ENCODE measurements at places on chromosomes 2 and 18. TPM values are rescaled to one million over a fixed set of nuclear protein-coding genes. Genes with fewer than 3 reads are reported as not detected.

Gene RNASEH1
- total RNA-seq, result 24.5 TPM

Gene PSMA8
- total RNA-seq, result not detected

Gene STPG4
- total RNA-seq, result 1.0 TPM

Gene HTR2B
- 0.09 TPM for total RNA-seq

Gene TUBB8B
- not detected for total RNA-seq

Gene CUL3
- total RNA-seq, result 120 TPM

Gene CAPN14
- total RNA-seq, result 0.26 TPM

Gene NT5DC4
- total RNA-seq, result 0.83 TPM

- DNase-seq, result no peak
Measured at GRCh38 chr2:101516823-101517690, 42.1 kb upstream of the RFX8 start.

GRCh38 chr2:11344956-11345677, 681 bp upstream of the ROCK2 start:
- DNase-seq, result no peak

DNA sequence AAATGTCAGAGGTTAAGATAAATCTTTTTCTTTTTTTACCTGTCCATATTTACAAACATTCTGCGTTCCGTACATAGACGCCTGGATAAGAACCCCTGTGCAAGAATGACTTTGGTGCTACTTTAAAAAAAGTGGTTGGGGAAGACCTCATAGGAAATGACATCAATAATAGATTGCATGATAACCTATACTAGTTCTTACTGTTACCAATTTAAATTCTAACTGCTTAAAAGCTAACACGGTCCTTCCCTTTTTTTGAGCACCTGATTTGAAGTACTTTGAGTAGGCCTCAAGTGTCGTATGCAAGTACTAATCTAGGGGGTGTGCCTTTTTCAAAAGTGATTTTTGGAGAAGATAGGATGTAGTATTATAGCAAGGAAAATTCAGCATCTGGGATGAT, 2.1 kb downstream of the SLC39A10 start:
- DNase-seq, result peak; percentile 35

DNA sequence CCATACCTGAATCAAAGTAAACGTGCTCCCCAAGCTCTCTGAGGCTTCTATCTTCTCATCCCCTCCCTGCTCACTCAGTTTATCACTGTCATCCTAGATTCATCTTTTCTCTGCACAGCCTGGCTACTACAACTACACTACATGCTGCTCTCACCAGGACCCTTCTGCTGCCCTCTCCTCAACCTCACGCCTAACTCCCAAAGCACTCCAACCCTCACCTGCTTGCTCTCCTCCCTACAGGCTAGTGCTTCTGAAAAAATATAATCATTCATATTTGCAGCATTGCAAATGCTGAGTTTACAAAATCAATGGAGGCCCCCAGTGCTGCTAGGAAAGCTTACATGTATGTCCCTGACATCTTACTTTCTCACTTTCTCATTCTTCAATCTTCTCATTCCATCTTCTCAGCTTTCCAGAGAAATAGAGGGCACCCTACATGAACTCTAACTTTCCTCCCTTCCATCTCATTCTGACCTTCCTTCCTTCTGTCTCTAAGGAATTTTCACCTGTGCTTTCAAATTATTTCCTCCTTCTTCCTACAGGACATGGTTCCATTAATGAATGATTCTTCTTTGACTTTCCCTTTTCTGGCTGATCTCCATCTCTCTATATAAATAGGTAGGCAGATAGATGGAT, 36.3 kb downstream of the EVA1A start:
- no peak for DNase-seq

DNA sequence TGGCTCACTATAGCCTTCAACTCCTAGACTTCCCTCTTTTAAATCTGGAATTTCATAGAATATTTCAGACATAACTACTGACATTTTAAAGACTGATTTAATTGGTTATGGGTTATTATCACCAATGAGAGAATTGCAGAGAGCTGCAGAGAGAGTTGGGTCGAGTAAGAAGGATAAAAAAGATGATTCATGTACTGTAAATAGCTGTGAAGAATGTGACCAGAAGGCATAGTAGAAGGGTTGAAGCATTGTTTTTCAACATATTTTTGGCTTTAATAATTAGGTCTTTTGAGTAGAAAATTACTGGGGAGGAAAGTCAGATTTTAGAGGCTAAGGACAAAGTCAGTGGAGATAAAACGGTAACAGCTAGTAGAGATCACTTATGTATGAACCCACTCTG, 503.2 kb upstream of the SLC8A1 start:
- no peak for DNase-seq

DNA sequence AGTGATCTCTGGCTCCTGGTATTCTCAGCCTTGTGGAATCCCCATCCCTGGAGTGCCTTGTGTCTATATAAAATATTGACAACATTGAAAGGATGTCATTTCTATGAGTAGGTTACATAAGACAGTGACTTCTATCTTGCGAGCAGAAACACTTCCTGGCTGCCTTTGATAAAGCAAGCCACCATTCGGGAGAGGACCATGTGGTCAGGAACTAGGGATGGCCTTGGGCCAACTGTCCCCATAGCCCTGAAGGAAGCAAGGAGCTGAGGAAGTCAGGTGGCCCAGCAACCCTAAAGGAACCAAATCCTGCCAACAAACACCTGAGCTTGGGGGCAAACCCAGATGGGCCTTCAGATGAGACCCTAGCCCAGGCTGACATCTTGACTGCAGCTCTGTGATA, 113.0 kb upstream of the LTBP1 start:
- DNase-seq, result no peak

GRCh38 chr2:209958016-209958415, 44.4 kb upstream of the RPE start:
- DNase-seq, result no peak

DNA sequence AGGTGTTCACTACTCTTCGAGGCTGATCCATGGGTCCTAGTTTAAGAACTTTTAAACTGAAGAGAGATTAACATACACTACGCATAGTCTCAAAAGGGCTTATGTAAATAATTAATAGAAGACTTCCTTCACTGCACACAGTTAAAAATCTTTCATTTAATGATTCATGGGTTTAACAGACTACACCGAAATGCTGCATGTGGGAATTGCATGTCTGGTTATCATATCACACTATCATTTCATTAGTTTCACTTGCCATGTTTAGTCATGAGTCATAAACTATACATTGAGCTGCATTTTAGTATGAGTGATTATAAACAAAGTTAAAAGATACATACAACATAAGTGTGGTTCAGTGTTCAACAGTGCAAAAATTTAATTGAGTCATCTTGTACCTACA, 31.2 kb downstream of the GLS start:
- DNase-seq, result peak; percentile 17

DNA sequence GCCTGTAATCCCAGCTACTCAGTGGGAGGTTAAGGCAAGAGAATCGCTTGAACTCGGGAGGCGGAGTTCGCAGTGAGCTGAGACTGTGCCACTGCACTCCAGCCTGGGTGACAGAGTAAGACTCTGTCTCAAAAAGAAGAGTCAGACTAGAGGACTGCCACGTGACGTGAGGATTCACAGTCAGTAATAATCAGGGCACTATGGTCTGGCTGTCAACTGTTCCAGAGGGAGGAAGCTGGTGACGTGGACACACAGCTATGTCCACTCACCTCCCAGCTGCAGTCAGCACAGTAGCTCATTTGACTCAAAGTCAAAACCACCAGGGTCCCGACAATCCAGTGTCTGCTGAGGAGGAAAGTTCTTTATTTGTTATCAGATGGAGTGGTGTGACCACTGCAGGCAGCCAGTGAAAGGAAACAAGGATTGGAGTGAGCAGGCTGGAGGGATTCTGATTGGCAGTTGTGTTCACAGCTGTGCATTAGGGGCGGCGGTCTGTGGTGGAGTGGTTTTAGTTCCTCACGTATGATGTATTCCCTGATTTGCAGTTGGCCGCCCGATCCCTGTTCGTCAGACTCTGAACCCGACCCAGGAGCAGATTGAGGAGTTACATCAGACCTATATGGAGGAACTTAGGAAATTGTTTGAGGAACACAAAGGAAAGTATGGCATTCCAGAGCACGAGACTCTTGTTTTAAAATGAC, 37.9 kb downstream of the MOGAT1 start:
- peak; percentile 89 for DNase-seq

GRCh38 chr2:120798567-120799247, 63.0 kb downstream of the GLI2 start:
- no peak for DNase-seq

- DNase-seq, result no peak
Measured at GRCh38 chr18:44799907-44800421, 119.3 kb downstream of the SETBP1 start.

GRCh38 chr18:27556741-27557140, 371.6 kb upstream of the CHST9 start:
- no peak for DNase-seq

- DNase-seq, result no peak
Measured at GRCh38 chr2:85674417-85674816, 6.4 kb upstream of the SFTPB start.

GRCh38 chr2:3485166-3485565, 34.2 kb downstream of the ADI1 start:
- DNase-seq, result no peak

- no peak for DNase-seq
Measured at GRCh38 chr2:224147174-224147573, 108.1 kb upstream of the SERPINE2 start.

DNA sequence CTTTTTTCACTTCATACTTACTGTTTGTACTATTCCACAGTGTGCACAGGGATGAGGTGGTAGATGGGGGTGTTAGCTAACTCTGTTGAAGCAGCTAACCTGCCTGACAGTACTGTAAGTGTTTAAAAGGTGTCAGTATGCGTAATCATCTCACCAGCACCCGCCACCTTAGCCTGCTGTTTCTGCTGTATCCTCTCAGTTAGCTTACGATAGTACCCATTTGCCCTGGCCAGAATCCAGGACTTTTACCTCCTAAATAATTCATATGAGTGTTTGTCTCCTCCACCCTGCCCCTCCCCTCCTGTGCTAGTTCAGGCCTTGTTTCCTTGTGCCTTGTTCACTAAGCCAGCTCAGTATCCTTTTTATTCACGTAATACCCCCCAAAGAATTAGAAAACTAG, 34.2 kb downstream of the TRAPPC12 start:
- DNase-seq, result no peak

- DNase-seq, result no peak
Measured at GRCh38 chr2:239677453-239678185, 276.8 kb upstream of the HDAC4 start.

DNA sequence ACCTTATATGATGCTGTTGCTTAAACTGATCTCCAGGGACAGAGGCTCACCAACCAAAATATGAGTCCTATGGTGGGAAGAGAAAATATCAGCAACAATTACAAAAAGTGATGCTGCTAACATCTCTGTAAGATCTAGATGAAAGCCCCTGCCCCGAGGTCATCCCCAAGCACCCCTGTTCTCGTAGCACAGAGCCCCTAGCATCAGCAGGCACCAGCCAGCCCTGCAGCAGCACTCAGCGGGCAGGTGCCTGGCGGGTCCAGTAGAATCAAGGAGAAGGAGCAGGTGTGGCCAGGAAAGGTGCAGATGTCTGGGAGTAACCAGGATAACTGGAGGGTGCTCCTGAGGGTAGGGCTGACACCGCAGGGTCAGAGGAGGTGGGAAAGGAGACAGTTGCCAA, 474.2 kb upstream of the MYT1L start:
- no peak for DNase-seq

- no peak for DNase-seq
Measured at GRCh38 chr2:27282892-27283291, 663 bp downstream of the TRIM54 start.

DNA sequence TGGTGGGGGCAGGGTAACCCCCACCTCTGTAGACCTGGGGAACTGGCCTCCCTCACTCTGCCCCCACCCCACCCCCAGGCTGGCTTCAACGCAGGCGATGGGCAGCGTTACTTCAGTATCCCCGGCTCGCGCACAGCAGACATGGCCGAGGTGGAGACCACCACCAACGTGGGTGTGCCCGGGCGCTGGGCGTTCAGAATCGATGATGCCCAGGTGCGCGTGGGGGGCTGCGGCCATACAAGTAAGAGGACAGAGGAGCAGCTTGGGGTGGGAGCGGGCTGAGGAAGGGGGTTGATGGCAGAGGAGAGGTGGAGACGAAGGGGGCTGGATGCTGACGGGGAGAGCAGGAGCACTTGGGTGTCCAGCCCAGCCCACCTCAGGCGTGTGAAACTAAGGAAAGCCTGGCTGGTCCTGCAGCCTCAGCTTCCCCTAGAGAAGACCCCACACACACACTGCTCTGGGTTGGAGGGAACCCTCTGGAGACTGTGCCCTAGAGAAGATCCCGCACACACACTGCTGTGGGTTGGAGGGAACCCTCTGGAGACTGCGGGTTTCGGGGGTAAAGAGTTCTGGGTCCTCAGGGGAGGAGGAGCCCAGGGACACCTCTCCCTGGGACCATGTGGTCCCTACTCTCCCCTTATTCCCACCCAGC, 36.2 kb downstream of the SNED1 start:
- DNase-seq, result no peak

DNA sequence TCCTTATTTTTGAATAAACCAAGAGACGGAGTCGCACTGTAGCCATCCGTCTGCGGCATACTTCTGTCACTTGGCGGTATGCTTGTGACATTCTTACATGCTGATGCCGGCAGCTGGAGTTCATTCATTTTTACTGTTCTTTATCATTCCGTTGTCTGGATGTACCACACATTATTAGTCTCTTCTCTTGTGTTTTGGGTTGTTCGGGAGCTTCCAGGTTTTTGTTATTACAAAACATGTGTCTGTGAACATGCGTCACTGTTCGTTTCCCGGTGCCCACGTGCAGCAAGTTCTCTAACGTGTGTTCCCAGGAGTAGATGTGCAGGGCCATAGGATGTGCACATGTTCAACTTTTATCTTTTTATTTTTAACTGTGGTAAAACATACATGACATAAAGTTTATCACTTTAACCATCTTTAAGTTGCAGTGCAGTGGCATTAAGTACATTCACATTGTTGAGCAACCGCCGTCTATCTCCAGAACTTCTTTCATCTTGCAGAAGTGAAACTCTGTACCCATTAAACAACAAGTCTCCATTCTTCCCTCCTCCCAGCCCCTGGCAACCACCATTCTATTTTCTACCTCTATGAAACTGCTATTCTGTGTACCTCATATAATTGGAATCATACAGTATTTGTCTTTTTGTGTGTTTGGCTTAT, 40.1 kb downstream of the MTCL1 start:
- peak; percentile 61 for DNase-seq

- no peak for DNase-seq
Measured at GRCh38 chr2:189426886-189427285, 14.4 kb upstream of the WDR75 start.

- DNase-seq, result peak; percentile 47
Measured at GRCh38 chr2:53212576-53212975, 555.0 kb upstream of the CHAC2 start.

DNA sequence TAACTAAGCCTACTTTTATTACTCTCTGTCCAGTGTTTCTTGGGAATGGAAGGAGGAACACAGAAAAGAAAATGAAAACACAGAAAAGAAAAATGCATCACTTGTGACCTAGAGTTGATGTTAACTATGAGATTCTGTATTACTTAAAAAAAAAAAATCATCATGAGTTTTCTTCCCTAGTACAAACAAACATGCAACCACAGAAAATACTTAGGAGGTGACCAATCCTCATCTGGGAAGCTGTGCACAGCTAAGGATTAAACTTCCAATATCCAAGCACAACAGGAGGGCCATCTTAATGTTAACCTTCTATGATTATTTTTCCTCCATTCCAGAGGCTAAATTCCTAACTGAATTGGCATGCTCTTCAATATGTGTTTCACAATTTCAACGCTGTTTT, 1140.4 kb downstream of the LRP1B start:
- peak; percentile 29 for DNase-seq

- peak; percentile 72 for DNase-seq
Measured at GRCh38 chr18:5600378-5601071, 56.7 kb upstream of the EPB41L3 start.
